ENCODE measurements at places on chromosomes 12 and 14.
A peak's percentile ranks its signal among the peaks of the same experiment; 100 is the strongest.

GRCh38 chr12:6635856-6636531 lies at the start of gene LPAR5:
LPAR5 (minus strand) TSS chr12:6635959; CDS start chr12:6621248, 14,711 bp downstream.
- DNase-seq, result no peak

- DNase-seq, result no peak
Measured at GRCh38 chr14:24851837-24852236, 198.1 kb downstream of the STXBP6 start.

- DNase-seq, result no peak
Measured at GRCh38 chr12:10251669-10252068, 39.0 kb downstream of the GABARAPL1 start.

DNA sequence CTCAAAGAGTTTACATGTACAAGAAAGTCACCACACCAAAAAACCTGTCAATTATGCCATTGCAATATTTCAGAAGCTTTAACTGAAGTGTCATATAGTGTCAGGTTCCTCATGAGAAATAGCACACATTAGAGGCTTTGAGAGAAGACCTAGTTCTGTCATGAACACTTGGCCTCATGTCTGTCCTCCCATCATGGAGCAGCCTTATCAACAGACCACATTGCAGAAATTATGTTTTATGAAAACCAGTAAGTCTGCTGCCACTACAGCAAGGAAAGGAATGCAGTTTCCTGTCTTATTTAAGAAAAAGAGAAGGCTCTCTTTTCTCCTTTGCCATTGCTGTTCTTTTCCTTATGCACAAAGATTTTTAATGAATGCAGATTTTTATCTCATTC lies 26.2 kb upstream of the CLEC2D start:
- no peak for DNase-seq

- no peak for DNase-seq
Measured at GRCh38 chr14:103535891-103536565, 7.0 kb downstream of the TRMT61A start.

GRCh38 chr14:89912667-89913211 lies 41.8 kb downstream of the EFCAB11 start:
- no peak for DNase-seq

DNA sequence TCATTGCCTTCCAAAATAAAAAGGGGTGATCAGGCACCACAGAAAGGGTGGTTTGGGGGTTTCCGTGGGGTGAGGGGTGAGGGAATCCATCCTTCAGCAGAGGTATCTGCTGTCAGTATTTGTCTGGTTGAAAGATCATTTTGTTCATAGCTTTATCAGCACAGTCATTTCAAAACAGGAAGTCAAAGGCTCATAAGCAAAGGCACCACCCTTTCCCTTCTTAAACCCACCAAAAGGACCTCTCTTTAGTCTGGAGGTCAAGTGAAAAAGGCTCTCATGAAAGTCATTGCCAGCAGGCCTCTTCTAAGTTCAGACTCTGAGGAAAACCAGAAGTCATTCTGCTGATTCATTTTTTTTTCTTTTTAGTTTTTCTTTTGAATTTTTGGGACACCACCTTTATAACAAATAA lies 6.2 kb downstream of the CHST11 start:
- DNase-seq, result no peak

- DNase-seq, result no peak
Measured at GRCh38 chr12:69929531-69929930, 104.5 kb downstream of the MYRFL start.

DNA sequence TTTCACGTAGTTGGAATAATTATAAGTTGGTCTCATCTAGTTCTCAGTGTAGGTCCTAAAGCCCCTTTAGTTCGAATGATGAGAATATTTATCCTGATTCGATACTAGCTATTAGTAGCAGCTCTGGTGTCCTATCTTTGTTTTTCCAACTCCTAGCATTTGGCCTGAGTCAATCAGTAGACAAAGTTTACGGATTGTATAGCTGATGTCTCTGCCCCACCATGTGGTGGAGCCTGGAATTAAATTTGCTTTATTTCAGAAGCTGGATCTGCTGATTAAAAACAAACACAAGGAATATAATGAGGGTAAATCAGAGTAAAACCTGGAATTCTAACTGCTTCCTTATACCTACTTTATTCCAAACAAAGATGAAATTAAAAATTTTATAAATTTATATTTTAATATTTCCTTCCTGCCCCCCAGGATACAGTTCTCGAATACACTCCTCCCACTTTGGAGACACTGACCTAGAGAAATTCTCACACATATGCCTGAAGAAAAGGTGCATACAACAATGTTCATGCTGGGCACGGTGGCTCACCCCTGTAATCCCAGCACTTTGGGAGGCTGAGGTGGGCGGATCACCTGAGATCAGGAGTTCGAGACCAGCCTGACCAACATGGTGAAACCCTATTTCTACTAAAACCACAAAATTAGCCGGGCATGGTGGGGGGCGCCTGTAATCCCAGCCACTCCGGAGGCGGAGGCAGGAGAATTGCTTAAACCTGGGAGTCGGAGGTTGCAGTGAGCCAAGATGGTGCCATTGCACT lies 7.6 kb upstream of the BRMS1L start:
- DNase-seq, result no peak

GRCh38 chr12:98754095-98754494 lies 109.0 kb downstream of the APAF1 start:
- no peak for DNase-seq

GRCh38 chr12:26402648-26403047 lies 207.3 kb downstream of the SSPN start:
- DNase-seq, result no peak

DNA sequence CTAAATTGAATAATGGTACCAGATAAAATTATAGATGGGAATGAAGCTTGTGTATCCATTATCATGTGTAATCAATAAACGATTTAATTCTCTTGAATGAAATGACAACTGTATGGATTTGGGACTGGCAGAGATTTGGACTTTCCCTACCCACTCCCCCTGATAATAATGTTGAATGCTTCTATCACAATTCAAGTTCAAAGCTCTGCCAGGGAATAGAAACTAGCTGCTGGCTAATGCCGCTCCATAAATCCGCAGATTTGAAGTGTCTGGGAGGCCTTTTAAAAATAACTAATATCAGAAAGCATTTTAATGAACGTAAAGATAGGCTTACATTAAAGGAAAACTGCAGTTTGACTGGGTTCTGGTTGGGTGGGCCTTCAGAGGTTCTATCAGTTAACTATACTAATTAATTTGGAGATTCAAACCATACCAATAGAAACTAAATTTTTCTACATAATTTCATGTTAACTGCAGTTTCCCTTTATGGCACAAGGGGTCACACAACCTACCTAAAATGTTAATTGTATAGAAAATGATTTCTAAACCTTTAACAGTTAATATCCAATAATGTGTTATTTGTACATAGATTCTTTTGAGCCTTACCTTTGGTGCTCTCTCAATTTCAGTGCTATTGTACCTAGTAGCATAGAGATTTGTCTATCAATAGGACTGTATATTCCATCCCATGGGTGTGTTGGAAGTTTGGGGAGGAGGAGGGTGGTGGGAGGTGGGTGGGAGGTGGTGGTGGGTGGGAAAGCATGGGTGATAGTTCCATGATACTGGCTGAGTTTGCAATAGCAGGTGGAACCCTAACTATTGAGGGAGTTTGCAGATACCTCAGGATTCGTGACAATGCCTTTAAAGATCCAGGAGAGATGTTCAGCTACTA lies 4.9 kb downstream of the HNRNPA1 start:
- no peak for DNase-seq

- DNase-seq, result peak; percentile 92
Measured at GRCh38 chr12:14567351-14568162, at the start of gene PLBD1. PLBD1 (minus strand) TSS chr12:14567883; CDS start chr12:14567696, 187 bp downstream.

- DNase-seq, result no peak
Measured at GRCh38 chr12:116582610-116583009, 23.4 kb downstream of the MAP1LC3B2 start.

- DNase-seq, result no peak
Measured at GRCh38 chr12:27237790-27238771, 6.0 kb upstream of the STK38L start.

GRCh38 chr12:27523305-27523641 lies 733 bp upstream of the PPFIBP1 start:
- no peak for DNase-seq

- DNase-seq, result no peak
Measured at GRCh38 chr14:23443411-23443812, 8.0 kb upstream of the MYH7 start.

DNA sequence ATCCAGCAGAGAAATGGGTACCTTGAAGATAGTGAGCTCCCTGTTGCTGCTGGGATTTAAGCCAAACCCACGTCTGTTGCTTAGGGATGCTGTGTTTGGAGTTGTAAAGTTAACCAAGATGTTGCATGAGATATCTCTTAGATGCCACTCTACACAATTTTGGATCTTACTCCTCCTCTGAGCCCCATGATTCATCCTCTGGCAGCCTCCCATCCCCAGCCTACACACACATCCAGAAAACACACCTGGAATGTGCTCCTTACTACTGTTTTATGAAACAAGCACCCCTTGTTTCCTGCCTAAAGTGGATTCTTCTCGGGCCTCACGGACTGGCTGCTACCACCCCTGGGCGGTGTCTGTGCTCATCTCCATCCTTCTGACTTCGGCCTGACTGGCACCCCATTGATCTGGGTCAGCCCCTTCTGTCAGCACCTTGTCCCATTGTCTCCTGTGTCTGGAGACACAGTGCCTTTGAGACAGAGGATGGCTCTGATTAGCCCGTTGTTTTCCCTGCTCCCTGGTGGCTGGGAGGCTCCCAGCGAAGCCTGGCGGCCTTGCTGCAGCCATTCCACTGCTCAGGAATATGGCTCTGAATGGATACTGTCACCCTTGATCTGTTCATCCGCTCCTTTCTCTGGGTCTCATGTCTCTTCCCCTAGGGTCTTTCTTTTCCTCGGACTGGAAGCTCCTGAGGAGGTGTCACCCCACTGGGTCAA lies 24.3 kb downstream of the TSPAN9 start:
- no peak for DNase-seq

DNA sequence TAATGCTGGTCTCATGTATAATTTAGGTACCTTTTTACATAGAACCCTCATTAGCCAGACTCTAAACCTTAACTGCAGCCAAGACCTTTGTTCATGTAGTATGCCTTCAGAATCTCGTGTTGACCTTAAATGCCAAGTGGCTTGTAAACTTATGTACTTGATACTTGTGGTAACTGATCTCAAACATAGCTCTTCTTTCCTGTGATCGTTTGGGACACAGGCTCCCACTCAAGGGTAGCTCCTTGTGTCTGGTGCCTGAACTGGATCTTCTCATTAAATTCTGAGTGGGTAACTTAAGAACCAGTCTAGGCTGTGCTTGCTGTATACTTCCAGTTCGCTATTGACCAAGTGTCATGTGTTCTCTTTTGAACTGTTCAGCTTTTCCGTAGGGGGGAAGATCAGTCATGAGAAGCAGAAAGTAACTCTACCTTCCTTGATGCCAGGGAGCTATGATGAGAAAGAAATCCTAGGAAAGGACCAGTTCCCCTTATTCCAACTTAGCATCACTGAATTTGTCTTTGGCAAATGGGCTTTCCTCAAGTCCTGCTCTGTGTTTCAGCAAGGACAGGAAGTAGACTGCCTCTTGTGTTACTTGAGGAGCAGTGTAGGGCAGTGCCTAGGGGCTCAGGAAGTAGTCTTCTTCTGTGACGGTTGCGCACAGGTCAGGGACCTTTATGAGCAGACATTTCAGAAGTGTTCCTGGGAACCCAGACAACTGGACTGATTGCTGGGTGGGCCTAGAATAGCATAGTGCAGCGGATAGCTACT lies 2.5 kb downstream of the LGALS3 start:
- no peak for DNase-seq

- no peak for DNase-seq
Measured at GRCh38 chr12:78420991-78421390, 443.6 kb upstream of the SYT1 start.

DNA sequence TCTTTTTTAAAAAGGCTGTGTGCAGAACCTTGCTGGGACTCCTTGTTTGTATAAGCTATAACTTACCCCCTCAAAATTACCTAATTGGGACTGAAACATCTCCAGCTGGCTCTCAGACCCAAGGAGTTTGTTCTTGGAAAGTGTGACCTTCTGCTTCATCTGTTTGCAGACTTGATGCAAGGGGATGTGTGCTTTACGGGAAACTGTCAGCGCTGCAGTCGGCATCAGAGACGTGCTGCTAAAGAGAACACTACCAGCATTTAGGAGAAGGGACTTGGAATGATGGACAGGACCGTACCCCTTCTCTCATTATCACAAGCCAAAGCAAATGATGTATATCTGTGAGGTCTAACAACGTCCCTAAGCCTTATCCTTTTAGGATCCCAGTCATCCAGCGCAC lies 174.2 kb upstream of the PARP11 start:
- no peak for DNase-seq

DNA sequence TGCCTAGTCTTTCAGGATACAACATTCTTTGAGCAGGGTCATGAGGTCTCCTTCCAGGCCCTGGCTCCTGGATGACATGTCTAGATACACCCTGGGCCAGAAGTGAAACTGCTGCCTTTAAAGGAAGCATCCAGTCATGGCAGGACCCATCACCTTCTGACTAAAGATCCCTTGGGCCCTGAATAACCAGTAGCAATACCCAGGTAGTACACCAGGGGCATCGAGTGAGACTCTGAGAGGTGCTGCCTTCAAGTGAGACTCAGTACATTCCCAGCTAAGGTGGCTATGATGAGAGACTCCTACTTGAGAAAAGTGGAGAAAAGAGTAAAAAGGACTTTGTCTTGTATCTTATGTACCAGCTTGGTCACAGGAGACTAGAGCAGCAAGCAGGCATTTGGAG lies 23.5 kb downstream of the OR6C68 start:
- no peak for DNase-seq

DNA sequence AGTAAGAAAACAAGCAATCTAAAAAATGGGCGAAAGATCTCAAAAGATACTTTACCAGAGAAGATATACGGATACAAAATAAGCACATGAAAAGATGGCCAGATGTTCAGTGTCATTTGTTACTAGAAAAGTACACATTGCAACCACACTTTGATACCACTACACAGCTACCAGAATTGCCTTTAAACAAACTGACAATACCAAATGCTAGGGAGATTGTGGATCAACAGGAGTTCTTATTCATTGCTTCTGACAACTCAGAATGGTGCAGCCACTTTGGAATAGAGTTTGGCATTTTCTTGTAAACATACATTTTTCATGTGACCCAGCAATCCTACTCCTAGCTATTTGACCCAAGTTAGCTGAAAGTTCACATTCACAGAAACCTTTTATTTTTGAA lies 136.3 kb downstream of the FUT8 start:
- DNase-seq, result no peak

- DNase-seq, result peak; percentile 81
Measured at GRCh38 chr12:4280351-4281163, 7.0 kb downstream of the CCND2 start.

- DNase-seq, result peak; percentile 96
Measured at GRCh38 chr12:124389138-124389724, 94.3 kb downstream of the RFLNA start.

- no peak for DNase-seq
Measured at GRCh38 chr12:57208631-57209282, 7.8 kb upstream of the NXPH4 start.

DNA sequence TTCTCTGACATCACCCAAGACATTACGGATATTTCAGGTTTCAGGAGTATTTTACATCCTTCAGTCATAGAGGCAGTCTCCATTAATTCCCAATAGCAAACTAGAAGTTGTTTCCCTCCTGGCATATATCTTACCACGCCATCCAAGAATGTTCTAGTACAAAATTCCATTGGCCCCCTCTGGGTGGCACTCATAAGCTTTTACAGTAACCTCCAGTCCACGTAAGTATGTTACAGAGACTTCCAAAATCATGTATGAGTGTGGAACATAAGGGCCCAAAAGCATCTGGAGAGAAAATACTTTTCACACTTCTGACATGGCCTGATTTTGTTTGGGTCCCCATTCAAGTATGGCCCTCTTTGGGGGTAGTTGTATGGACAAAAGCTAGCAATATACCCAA lies 58.1 kb upstream of the DHRS4 start:
- no peak for DNase-seq
